ENCODE measurements at places on chromosomes 16 and 17.
A peak's percentile ranks its signal among the peaks of the same experiment; 100 is the strongest.

DNA sequence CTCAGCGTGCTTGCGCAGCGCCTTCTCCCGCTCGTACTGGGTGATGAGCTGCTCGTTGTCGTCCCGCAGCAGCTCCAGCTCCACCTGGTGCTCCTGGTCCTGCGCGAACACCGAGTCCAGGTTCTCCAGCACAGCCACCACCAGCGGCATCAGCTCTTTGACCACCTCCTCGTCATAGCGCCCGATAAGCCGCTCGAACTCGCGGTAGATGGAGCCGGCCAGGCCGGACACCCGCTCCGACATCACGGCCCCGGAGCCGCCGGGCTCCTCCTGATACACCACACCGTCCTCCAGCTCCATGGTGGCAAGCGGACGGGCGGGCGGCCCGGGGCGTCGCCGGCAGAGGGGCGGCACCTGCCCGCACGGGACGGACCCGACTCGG lies 320 bp downstream of the SPAG9 start:
- no peak for DNase-seq

GRCh38 chr17:79991924-79992648 lies 43.6 kb downstream of the TBC1D16 start:
- no peak for DNase-seq

- DNase-seq: no peak
Observed at GRCh38 chr17:76131692-76132573, 9.1 kb downstream of the FOXJ1 start.

DNA sequence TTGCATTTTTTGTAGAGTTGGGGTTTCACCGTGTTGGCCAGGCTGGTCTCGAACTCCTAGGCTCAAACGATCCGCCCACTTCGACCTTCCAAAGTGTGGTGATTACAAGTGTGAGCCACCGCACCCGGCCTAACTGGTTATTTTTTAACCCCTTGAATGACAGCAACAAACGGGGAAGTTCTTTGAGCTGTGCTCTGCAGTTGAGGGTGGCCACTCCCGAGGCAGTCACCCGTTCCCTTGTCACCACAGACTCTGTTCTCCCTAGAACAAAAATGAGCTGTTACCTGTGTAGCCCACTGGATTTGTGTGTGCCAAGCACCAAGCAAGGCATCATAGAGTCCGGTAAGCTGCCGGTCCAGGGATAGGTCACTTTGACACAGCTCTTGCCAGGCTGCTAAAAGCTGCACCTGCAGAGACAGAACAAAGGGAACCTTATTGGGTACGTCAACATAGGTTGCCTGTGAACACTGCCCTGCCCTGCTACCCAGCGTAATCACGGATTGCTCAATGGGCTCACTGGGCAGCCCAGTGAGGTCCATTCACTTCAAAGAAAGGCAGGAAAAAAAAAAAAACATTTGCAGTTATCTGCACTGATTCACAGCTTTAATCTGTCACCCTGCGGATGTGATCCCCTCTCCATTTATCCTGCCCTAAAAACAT lies 19.6 kb downstream of the COG7 start:
- DNase-seq: no peak

- DNase-seq: no peak
Observed at GRCh38 chr16:88746506-88746905, 38.5 kb downstream of the PIEZO1 start.

DNA sequence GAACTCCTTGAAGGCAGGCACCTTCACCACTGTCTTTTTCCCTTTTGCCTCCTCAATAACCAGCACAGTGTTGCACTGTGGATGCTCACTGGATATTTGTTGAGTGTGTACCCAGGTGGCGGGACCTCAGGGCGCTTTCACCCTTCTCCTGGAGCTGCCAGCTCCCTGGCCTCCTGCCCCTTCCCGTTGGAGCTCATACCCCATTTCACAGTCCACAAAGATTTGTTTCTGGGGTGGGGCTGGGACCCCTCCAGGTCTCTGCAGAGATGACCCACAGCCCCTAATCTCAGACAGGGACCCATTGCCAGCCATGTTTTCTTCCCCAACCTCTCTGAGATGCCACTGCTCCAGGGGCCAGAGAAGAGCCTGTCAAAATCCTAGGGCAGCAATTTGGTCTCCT lies 12.4 kb downstream of the ALOX12B start:
- no peak for DNase-seq

GRCh38 chr17:34840750-34841149 lies 120.5 kb downstream of the CCT6B start:
- no peak for DNase-seq

DNA sequence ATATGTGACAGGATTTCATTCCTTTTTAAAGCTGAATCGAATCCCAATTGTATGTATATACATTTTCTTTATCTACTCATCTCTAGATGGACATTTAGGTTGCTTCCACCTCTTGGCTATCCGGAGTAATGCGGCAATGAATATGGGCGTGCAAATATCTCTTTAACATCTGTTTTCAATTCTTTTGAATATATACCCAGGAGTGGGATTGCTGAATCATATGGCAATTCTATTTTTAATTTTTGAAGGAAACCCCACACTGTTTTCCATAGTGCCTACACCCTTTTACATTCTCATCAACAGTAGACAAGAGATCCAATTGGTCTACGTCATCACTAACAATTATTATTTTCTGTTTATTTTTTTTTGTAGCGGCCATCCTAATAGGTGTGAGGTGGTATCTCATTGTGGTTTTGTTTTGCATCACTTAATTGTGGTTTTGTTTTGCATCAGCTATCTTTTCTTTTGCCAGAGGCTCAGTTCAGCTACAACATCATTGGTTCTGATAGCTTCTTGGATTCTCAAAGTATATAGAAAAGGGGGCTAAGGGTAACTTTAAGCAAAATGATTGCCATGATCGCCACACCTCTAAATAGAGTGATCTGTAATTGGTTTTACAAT lies 25.6 kb upstream of the MAP2K6 start:
- DNase-seq: no peak

- peak; percentile 26 for DNase-seq
Observed at GRCh38 chr16:53817117-53817755, 113.3 kb downstream of the FTO start.

GRCh38 chr17:77563439-77564102 lies 394.9 kb upstream of the TNRC6C start:
- no peak for DNase-seq

DNA sequence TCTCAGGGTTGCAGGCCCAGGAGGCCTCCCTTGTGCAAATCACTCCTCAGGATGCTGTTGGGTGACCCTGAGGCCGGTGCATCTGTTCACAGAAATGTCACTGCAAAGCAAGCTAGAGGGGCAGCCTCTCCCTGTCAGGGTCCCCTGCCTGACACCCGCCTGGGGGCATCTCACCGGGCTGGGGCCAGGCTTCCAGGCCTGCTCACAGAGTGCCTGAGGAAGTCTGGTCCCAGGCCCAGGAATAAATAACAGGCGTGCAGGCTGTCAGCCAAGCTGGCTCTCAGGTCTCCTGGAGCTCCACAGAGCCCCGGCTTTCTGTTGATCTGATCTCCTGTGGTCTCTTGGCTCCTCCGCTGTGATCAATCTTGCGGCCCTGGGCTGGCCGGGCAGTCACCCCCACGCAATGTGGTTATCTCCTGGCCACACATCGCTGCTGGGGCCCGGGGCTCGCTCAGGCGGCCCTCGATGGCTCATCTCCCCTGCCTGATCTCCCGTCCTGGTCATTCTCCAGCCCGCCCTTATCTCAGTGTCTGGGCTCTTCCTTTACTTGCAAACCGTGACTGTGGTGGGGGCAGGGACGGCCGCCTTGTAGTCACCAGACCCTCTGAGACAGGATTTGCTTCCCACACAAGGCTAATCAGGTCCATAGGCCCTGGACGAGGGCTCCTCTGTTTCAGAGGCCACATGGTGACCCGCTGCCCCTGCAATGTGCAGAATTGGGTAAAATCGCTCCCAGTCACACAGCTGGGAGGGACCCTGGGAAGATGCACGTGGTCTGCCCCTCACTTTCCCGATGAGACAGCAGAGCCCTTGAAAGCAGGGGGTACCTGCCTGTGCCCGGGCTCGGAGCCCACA lies 231.2 kb upstream of the GSE1 start:
- peak; percentile 27 for DNase-seq

DNA sequence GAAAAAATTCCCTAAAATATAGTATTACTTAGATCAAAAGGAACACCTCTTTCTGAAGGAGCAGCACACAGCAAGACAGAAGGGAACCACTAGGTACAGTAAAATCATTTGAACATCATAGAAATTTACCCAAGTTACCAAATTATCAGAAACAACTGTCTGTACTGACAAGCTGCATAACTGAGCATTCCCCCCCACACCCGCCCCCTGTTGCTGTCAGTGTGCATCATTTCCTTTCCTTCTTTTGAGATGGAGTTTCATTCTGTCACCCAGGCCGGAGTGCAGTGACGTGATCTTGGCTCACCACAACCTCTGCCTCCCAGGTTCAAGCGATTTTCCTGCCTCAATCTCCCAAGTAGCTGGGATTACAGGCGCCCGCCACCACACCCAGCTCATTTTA lies 120.7 kb downstream of the TRIM37 start:
- DNase-seq: no peak

All from NCI-H446 (cell line).